ENCODE measurements at places on chromosomes 13 and 19. TPM values are rescaled to one million over a fixed set of nuclear protein-coding genes. Genes with fewer than 3 reads are reported as not detected.

The ZNF554 gene
- 24.0 TPM for polyA plus RNA-seq

The TNFRSF19 gene
- polyA plus RNA-seq = 2.3 TPM

The THSD8 gene
- not detected for polyA plus RNA-seq

The SPC24 gene
- polyA plus RNA-seq = 2.5 TPM

The SERTAD3 gene
- polyA plus RNA-seq = 9.0 TPM

All from neural cell (in vitro differentiated cells).